ENCODE measurements at places on chromosomes 3 and 15.

DNA sequence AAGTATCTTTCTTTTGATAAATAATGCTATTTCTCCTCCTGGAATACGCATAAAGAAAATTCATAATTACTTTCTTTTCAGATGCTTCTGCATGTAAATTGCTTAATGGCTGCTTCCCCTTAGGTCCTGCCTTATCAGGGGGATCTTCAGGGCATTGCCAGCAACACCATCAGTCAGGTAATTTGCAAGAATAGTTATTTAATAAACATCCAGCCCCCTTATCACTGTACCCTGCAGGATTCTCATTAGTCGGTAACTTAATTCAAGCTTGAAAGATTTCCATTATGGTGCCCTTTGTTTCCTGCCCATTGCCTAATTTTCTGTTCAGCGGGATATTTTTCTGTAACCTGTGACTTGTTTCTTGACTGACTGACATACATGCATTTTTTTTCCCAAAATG is 414.5 kb downstream of the MFSD1 start:
- no peak for DNase-seq

GRCh38 chr3:44289882-44290462 is 48.3 kb downstream of the TOPAZ1 start:
- DNase-seq: no peak

GRCh38 chr15:53114960-53115359 is 324.8 kb upstream of the ONECUT1 start:
- DNase-seq: no peak

DNA sequence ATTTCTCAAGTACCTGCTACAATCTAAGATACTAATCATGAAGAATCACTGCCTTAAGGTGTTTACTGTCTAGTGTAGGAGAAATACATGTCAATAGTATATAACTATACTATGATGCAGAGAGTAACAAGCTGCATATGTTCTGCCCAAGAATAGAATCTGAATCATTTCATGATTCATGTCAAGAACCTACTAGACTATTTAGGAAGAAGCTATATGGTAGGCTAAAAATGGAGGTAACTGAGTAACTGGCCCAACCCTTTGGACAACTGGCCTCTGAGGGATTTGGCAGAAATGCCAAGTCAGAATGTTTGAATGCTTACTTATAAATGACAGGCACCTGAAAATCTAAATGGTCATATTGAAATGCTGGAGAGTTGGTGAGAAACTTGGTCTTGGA is 59.9 kb upstream of the DGKG start:
- DNase-seq: no peak

DNA sequence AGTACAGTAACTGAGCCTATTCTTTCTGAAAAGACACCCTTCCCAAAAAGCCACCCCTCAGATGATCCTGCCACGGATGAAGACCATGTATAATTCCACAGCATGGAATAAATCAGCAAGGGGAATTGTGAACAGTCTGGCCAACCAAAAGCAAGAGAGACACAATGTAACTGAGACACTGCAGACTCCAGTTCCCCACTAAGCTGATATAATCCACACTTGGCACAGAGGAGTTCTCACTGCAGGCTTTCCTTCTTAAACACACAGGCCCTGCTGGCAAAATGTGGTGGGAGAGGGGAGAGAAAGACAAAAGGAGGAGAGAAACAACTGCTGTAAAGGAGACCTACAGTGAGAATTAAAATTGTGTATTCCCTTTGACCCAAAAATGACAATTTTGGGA is 12.7 kb downstream of the GPR156 start:
- no peak for DNase-seq

- no peak for DNase-seq
Measured at GRCh38 chr15:74592222-74592621, 23.4 kb upstream of the CLK3 start.

DNA sequence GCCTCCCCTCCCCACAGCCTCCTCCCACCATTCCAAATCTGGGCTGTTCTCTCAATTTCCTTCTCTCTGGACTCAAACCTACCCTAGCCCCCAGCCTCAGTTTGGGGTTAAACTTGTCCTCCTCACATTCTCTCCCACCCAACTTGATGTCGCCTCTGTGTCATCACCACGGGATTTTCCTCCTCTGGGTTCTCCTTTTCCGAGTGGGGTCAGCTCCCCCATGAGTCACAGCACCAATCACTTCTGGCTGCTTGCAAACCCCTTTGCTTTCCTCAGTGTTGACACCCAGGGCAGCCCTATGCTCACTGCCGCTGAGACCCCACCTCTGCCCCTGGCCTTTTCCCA is 451 bp downstream of the CCR5AS start:
- no peak for DNase-seq

- no peak for DNase-seq
Measured at GRCh38 chr3:170651260-170651845, 65.5 kb upstream of the SLC7A14 start.

DNA sequence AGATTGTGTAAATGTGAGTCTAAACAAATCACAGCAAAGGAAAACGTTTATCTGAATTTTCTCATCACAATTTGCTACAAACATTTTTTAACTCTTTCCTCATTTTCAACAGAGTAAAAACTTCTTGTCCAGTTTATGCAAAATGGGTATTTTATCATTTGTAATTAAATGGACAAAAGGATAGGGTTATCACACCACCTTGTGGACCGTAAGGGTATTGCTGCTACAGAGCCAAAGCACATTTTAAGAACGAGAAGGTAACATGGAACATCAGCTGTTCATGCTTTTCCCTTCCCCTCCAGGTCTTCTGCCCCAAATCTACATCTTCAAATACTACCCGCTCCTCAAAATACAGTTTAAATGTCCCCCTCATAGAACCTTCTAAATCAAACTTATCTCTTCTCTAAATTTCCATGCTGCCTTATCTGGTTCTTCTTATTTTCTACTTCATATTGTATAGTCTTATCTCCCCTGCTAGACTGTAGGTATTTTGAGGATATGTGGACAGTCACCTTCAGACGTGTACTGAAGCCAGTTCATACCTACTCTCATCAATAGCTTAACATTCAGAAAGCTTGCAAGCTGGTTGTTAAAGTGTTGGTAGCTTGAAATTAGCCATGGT is 12.8 kb upstream of the SETMAR start:
- DNase-seq: no peak

GRCh38 chr3:51799879-51800749 is 21.1 kb upstream of the IQCF6 start:
- no peak for DNase-seq

DNA sequence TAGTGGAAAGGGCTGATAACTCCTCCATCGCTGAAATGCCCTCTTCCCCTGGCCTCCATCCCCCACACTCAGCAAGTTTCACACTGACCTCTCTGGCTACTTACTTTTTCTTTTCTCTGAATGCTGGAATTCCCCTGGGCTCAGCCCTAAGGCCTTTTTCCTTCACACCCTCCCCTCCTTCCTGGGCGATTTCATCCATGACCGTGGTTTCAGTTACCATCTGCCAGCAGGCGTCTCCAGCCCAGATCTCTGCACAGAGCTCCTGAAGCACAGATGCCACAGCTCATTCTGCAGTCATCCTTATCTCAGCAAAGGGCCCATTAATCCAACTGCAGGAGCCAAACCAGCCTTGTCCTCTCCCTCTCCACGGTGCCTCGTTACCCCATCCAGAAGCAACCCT is 114.0 kb downstream of the RFTN1 start:
- DNase-seq: no peak

DNA sequence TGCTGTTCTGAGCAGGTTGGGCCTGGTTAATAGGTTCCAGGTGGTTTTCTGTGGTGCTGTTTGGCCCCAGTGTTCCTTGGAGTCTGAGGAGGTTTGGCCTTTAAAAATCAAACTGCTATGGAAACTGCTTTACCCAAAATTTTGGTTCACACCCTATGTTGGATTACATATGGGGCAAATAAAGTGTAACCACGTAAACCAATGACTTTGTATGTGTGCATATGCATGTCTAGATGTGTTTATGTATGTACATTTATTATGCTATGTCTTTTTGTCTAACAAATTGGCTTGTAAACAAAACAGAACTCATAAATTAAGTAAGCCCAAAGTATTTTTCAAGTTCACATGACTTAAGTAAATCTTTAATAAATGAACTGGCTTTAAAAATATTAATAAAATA is 8.9 kb upstream of the XCR1 start:
- DNase-seq: no peak

DNA sequence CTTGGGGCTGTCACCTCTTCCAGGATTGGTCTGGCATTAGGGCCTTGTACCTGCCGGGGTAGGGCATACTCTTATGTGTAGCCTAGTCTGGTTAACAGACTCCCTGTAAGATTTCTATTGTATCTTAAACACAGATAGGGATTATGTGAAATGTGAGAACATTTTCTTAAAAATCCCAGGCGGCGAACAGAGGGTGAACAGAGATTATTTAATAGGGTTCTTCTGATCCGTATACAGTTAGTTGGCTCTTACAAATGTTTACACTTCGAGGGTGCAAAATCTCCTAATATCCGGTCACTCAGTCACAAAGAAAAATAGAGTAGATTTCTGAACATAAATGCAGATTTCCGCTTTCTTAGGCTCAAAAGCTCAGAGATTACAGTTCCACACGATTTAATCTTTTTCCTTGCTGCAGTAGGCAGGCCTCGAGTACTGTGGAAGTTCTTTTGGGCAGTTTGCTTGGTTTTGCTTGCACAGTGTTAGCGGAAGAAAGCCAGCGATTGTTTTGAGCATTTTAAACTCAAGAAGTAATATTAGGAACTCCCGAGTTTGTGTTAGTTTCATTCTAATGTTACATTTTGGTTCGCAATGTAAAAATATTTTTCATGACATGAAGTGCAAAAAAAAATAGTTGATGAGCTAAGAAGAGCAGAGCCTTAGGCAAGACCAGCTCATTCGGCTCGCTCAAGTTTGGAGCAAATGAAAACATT is 993 bp downstream of the PLCL2 start:
- no peak for DNase-seq

- DNase-seq: no peak
Measured at GRCh38 chr3:147937341-147937740, 528.2 kb downstream of the ZIC1 start.

GRCh38 chr3:55660642-55661041 is 173.5 kb upstream of the WNT5A start:
- DNase-seq: no peak

DNA sequence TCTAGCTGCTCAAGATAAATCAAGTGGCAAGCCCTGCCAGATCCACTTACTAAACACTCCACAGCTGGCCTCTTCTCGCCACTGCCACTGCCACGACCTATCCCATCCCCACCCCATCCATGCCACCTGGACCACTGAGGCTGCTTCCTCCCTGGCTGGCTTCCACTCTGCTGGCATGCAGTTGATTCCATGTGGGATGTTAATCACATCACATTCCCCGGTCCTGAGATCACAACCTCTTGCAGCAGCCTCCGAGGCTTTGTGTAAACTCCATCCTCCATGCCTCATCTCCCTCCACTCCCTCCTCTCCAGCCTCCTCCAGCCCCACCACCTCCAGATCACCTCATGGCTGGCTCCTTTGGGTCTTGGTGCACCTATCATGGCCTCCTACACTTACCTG is 7.7 kb downstream of the NCKIPSD start:
- DNase-seq: no peak

DNA sequence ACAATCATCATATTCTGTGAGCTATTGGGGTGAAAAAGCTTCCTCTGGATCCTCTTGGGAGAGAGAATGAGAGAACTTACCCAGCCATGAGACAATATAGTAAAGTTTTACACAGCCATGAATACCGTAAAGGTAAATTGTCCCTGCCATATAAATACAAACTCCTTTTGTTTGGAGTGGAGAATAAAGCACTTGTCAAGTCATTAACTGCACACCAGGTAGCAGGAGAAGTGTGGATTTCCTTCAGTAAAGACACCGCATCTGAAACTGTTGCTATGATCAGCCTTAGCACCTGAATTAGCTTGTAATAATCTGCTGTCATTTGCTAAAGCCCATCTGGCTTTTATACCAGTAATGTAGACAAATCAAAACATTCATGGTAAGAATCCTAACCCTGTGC is 336.6 kb upstream of the SLCO3A1 start:
- no peak for DNase-seq

DNA sequence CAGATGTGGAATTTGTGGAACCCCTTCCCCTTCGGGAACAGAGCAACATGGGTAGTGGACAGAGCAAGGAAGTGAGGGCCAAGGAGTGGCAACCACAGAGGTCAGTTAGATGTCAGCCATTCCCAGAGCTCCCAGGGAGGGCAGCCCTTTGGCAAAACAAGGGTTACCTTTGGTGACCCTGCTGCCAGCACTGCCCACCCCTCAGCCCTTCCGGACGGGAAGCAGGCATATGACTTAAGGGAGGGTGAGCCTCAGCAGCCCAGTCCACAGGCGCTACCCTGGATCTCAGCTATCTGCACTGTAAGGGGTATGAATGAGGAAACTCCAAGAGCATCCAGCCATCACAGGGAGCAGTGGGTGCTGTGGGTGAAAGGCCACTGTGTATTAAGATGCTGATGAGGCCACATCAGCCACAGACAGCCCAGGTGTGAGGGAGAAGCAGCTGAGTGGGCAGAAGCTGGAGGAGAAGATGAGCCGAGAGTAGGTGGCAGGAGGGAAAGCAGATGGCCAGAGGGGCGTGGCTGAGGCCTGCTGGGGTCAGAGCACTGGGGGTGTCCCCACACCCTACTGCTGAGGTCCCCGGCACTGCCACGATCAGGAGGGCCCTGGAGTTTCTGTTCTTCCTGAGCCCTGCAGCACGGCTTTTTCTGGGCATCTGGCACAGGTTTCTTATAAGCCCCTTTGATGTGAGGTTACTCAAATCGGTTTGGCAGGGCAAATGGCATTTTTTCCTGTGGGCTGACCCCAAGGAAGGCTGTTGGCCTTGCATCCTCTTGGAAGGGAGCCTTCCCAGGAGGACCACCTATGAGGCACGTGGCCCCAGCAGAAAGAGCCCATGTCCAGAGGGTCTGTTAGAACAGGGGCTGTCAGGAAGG is 6.2 kb downstream of the PLA2G4D start:
- DNase-seq: no peak

DNA sequence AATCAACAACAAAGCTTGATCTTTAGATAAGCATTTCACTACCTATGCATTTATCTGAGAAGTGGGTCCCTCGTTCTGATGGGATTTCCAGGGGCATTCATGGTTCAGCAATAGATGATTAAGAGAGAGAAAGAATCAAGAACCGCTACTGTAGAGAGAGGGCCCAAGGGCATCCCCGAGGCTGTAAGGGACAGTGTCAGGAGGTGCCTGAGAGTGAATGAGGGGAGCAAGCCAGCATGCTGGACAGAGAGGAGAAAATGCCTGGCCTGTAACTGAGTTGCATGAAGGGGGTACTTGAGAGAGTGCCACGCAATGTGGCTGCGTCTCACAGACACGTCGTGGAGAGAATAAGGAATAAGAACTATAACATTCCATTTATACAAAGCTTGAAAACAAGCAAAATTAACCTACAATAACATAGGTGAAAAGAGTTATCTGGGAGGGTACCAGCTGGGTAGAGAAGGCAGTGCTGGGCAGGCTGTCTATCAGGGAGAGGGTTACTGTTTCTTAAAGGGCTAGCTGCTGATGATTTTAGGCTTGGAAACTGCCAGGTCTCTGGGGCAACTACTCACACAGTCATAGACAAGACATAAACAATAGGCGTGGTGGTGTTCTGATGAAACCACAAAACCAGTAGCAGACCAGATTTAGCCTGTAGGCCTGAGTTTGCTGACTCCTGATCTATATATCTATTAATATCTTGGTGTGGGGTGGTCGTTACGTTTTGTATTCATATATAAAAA is 374.6 kb upstream of the CFAP20DC start:
- no peak for DNase-seq

All from stimulated activated CD8-positive, alpha-beta memory T cell treated with anti-CD3 and anti-CD28 coated beads, Interleukin-12 subunit alpha, Interleukin-12 subunit beta, amount 100 ng/mL, for 4 hours (primary cell).